ENCODE measurements at places on chromosomes 2 and 18. TPM values are rescaled to one million over a fixed set of nuclear protein-coding genes. Genes with fewer than 3 reads are reported as not detected.

- no peaks in the 10 kb centered on the region for H3K4me1 ChIP-seq
- H3K4me3 ChIP-seq = no peak overlapping the region
- peaks cover 9% of the 10 kb centered on the region for H3K36me3 ChIP-seq
- H3K27ac ChIP-seq = peak overlapping the region; percentile 53
- no peaks in the 10 kb centered on the region for H3K27me3 ChIP-seq
- DNase-seq = no peak
Observed at GRCh38 chr2:43238813-43239212, 12.4 kb upstream of the ZFP36L2 start.

LGALSL gene
- total RNA-seq = 29.1 TPM

GRCh38 chr2:170177950-170178781 is at the start of gene MYO3B:
Gene MYO3B, plus strand, starts transcription at chr2:170178147. Its CDS starts 141 bp downstream, at chr2:170178288.
- no peak for DNase-seq
- no peaks in the 10 kb centered on the region for H3K36me3 ChIP-seq
- no peak within 1 kb of the TSS for H3K4me3 ChIP-seq
- H3K27ac ChIP-seq = peak within 1 kb of the TSS; percentile 61

FBLN7 gene
- total RNA-seq = 21.4 TPM

DNA sequence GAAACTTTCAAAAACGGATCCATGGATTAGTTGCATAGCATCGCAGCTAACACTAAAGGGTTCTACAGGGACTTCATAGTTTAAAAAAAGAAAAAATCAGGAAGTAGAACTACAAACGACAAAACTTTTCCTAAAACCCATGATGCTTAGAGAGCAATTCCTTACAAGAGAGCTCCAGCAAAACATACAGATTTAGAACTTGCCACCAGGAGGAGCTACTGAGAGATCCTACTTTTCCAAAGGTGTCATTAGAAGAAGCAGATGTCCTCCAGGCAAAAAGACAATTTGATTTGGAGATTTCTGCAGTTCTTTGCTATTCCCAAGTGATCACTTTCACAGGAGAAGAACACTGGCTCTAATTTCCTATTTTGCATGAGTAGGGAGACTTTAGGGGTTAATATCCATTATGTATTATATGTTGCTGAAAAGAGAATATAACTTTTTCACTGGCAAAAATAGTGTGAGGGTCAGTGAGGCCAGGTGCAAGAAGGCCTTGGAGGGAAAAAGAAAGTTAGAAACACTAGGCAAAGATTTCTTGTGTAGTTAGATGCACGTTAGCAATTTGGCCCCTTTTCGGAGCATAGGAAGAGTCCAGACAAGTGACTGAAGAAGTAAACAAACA is 436.2 kb downstream of the SUCLG1 start:
- no peak overlapping the region for H3K27ac ChIP-seq
- no peaks in the 10 kb centered on the region for H3K27me3 ChIP-seq
- DNase-seq = peak; percentile 56
- no peaks in the 10 kb centered on the region for H3K4me1 ChIP-seq
- no peak overlapping the region for H3K4me3 ChIP-seq
- H3K36me3 ChIP-seq = no peaks in the 10 kb centered on the region

ATP6V1B1 gene
- total RNA-seq = 4.6 TPM

LYG2 gene
- total RNA-seq = not detected

DNA sequence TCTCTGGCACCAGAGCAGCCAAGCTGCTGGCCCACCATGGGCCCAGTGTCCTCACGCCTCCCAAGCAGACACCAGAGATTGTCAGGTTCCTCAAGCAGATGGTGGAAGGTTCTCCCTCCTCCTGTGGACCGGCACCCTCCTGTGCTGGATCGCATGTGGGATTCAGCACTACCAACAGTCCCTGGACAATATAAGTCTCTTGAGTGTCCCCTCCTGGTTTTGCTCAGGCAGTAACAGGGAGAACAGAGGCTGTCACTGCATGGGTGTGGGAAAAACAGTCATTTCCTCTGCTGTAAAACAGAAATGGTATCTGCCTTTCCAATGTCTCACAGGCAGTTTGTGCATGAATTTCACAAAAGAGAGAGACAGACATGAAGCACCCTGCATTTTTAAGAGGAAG is 47.7 kb upstream of the TUBA3E start:
- H3K4me1 ChIP-seq = no peaks in the 10 kb centered on the region
- H3K36me3 ChIP-seq = no peaks in the 10 kb centered on the region
- H3K4me3 ChIP-seq = no peak overlapping the region
- peaks cover 2% of the 10 kb centered on the region for H3K27me3 ChIP-seq

GRCh38 chr2:229282758-229283546 is 11.9 kb upstream of the PID1 start:
- peaks cover 8% of the 10 kb centered on the region for H3K27me3 ChIP-seq
- no peaks in the 10 kb centered on the region for H3K36me3 ChIP-seq
- DNase-seq = no peak
- H3K4me1 ChIP-seq = no peaks in the 10 kb centered on the region
- no peak overlapping the region for H3K27ac ChIP-seq

ASB3 gene
- 32.9 TPM for total RNA-seq

CNTNAP5 gene
- 1.1 TPM for total RNA-seq

GPR55 gene
- total RNA-seq = not detected

DNA sequence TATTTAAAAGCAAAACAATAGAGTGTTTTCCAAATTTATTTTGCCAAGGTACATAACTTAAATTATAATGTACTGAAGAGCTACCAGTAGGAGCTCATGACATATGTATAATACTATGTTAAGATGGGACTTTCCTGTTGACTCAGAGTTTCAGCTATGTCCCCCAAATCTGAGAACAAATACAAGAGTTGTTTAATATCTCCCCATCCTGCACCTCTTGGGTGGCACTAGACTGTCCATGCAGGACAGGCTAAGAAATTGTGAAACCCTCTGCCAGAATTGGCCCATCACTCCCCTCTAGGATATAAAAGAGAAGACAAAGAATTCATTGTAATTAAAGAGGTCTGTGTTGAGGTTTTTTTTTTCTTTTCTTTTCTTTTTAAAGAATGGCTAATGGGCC is 21.7 kb upstream of the CTAGE1 start:
- peaks cover 14% of the 10 kb centered on the region for H3K27me3 ChIP-seq
- H3K36me3 ChIP-seq = no peaks in the 10 kb centered on the region
- H3K27ac ChIP-seq = no peak overlapping the region
- H3K4me1 ChIP-seq = no peaks in the 10 kb centered on the region
- DNase-seq = no peak

TRIP12 gene
- total RNA-seq = 222 TPM

DNA sequence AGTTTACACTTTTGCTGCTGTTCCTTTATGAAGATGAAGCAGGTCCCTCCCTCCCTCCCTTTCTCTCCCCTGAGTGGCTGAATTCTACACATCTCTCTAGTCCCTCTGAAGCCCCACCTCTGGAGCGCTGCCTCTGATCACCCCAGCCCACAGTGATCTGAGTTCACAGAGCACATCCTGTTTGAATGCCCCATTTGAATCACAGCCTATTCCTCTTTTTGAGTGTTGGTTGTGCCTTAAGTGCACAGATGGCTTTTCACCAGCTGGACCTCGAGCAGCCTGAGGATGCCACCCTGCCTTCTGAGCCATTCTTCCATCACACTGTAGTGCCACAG is 87.1 kb downstream of the ITGB1BP1 start:
- no peaks in the 10 kb centered on the region for H3K27me3 ChIP-seq
- peaks cover 37% of the 10 kb centered on the region for H3K36me3 ChIP-seq
- H3K4me1 ChIP-seq = peaks cover 32% of the 10 kb centered on the region
- no peak overlapping the region for H3K27ac ChIP-seq
- H3K4me3 ChIP-seq = no peak overlapping the region

GRCh38 chr18:54392543-54393023 is 34.9 kb downstream of the C18orf54 start:
- H3K36me3 ChIP-seq = peaks cover 6% of the 10 kb centered on the region
- no peak overlapping the region for H3K27ac ChIP-seq
- DNase-seq = no peak
- H3K27me3 ChIP-seq = no peaks in the 10 kb centered on the region

DNA sequence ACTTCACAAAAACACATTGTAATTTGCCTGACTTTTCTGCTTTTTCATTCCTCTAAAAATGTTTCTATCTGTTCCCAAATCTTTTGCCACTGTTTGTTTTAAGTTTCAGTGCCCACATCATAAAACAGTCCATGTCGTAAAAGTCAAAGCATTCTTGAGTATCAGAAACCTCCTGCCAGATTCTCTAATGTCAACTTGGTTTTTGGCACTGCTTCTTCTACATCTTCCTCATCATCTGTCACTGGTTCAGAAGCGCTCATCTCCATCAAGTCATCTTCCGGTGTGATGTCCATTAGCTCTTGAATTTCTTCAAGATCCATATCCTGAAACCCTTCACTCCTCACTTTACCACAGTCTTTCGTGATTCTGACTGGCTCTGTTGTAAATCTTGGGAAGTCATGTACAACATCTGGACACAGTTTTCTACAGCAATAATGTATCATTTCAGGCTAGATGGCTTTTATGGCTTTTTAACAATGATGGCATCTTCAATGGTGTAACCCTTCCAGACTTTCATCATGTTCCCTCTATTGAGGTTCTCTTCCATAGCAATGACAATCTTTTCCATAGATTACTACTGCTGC is 19.6 kb downstream of the CUL3 start:
- no peak overlapping the region for H3K27ac ChIP-seq
- DNase-seq = no peak
- H3K4me3 ChIP-seq = no peak overlapping the region
- no peaks in the 10 kb centered on the region for H3K27me3 ChIP-seq
- peaks cover 25% of the 10 kb centered on the region for H3K4me1 ChIP-seq
- H3K36me3 ChIP-seq = peaks cover 25% of the 10 kb centered on the region

DNA sequence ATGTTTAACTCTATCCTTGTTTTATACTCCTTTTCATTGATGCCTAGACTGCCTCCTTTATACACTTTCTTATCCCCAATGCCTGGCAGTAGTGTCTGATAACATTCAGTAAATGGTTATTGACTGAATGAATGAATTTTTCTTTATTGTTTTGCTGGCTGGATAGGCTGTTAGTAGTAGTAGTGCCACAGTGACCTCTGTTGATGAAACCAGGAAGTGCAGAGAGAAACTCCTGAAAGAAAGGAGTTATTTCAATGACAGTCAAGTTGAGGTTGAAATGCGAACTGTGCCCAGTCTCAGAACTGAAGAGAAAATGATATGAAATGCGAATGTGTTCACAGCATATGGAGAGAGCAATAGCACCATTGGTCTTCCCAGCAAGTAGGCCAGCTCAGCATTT is 26.8 kb upstream of the SLC9A2 start:
- peaks cover 6% of the 10 kb centered on the region for H3K27me3 ChIP-seq
- peak; percentile 11 for DNase-seq
- H3K4me1 ChIP-seq = no peaks in the 10 kb centered on the region
- H3K27ac ChIP-seq = no peak overlapping the region
- no peak overlapping the region for H3K4me3 ChIP-seq

PAX3 gene
- 52.2 TPM for total RNA-seq

- H3K27me3 ChIP-seq = no peaks in the 10 kb centered on the region
- no peaks in the 10 kb centered on the region for H3K36me3 ChIP-seq
- peaks cover 18% of the 10 kb centered on the region for H3K4me1 ChIP-seq
- H3K4me3 ChIP-seq = no peak overlapping the region
- no peak overlapping the region for H3K27ac ChIP-seq
Observed at GRCh38 chr2:202643012-202643858, 8.5 kb downstream of the FAM117B start.

SAP130 gene
- total RNA-seq = 52.4 TPM

- no peaks in the 10 kb centered on the region for H3K27me3 ChIP-seq
- no peak for DNase-seq
- H3K27ac ChIP-seq = no peak overlapping the region
- H3K4me1 ChIP-seq = no peaks in the 10 kb centered on the region
Observed at GRCh38 chr18:79884963-79885728, 66.3 kb downstream of the SLC66A2 start.

DNA sequence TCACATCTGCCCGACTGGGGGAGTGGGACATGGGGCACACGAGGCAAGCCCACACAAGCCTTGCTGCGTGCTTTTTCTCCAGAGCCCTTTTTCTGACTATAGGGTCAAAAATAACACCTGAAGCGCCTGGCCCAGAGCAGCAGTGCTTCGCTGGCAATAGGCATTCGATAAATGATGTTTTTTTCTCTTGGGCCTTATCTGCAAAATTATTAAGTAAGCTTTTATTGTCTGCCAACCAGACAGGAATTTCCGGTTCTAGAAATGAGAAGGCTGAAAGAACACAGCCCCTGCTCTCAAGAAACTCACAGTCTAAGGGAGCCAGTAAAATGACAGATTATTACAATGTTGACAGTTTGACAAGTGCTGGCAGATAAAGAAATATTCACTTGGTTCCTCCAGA is 2.7 kb upstream of the TMBIM1 start:
- no peak overlapping the region for H3K4me3 ChIP-seq
- DNase-seq = no peak
- H3K27ac ChIP-seq = no peak overlapping the region
- peaks cover 18% of the 10 kb centered on the region for H3K4me1 ChIP-seq

GRCh38 chr2:150156415-150156814 is 331.1 kb downstream of the RND3 start:
- H3K27me3 ChIP-seq = no peaks in the 10 kb centered on the region
- H3K36me3 ChIP-seq = no peaks in the 10 kb centered on the region
- H3K4me1 ChIP-seq = no peaks in the 10 kb centered on the region
- no peak overlapping the region for H3K4me3 ChIP-seq
- H3K27ac ChIP-seq = no peak overlapping the region

PASK gene
- 71.3 TPM for total RNA-seq

NPPC gene
- total RNA-seq = 16.5 TPM

- H3K4me1 ChIP-seq = peaks cover 14% of the 10 kb centered on the region
- no peak for DNase-seq
- H3K36me3 ChIP-seq = peaks cover 20% of the 10 kb centered on the region
- no peak overlapping the region for H3K27ac ChIP-seq
- H3K4me3 ChIP-seq = no peak overlapping the region
Observed at GRCh38 chr2:174797781-174798276, 33.6 kb upstream of the CHRNA1 start.

RFTN2 gene
- 20.6 TPM for total RNA-seq

LYPD6B gene
- not detected for total RNA-seq

- H3K27me3 ChIP-seq = no peaks in the 10 kb centered on the region
- H3K4me1 ChIP-seq = peaks cover 18% of the 10 kb centered on the region
- H3K4me3 ChIP-seq = no peak overlapping the region
- H3K36me3 ChIP-seq = peaks cover 8% of the 10 kb centered on the region
- peak; percentile 25 for DNase-seq
Observed at GRCh38 chr2:171086352-171087290, 74.1 kb downstream of the TLK1 start.

IL1B gene
- not detected for total RNA-seq

GRCh38 chr18:1663879-1664705 is 759.4 kb downstream of the ADCYAP1 start:
- H3K4me3 ChIP-seq = no peak overlapping the region
- H3K4me1 ChIP-seq = no peaks in the 10 kb centered on the region
- H3K27ac ChIP-seq = no peak overlapping the region
- peaks cover 9% of the 10 kb centered on the region for H3K27me3 ChIP-seq

DNA sequence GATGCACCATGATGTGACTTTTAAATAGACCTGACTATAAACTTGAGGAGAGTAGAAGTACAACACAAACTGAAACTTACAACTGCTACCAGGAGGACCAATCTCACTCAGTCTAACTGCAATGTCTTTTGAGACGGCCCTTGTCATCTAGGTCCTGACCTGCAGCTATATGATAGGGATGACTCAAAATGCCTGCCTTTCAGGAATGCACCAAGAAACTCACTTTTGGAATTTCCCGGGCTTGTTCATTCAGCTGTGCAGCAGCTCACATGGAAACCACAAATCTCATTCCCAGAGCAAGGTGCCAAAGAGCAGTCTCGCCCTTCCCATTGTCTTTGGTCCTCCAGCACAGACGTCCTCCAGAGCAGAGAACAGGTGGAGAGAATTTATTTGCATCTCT is 113.7 kb downstream of the SPOPL start:
- H3K27me3 ChIP-seq = no peaks in the 10 kb centered on the region
- no peak overlapping the region for H3K4me3 ChIP-seq
- DNase-seq = no peak
- H3K36me3 ChIP-seq = no peaks in the 10 kb centered on the region
- H3K27ac ChIP-seq = no peak overlapping the region

KDM3A gene
- 55.4 TPM for total RNA-seq

INHBB gene
- total RNA-seq = 0.14 TPM

All from neural crest cell (in vitro differentiated cells).